ENCODE measurements at places on chromosomes 12 and 14.

GRCh38 chr14:68305738-68306137 is 486.2 kb downstream of the RAD51B start:
- no peak for DNase-seq

DNA sequence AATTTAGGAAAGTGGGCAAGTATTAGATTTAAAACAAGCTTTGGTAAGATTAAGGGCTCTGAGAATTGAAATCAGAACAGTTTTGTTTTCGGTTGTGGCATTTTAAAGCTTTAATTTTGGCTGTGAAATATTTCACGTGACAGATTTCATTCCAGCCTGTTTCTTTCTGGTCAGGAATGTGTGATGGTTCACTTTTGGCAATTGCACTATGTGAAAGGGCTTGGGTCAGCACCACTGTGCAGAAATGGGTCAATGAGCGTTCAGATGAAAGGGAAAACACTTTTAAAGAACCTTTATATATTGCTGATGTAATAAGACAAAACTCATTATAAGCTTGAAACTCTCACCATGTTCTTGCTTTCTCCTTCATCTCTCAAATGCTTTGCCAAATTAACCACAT is 17.1 kb downstream of the NUBPL start:
- no peak for DNase-seq

- peak; percentile 91 for DNase-seq
Observed at GRCh38 chr14:32073537-32074189, 3.4 kb upstream of the ARHGAP5 start.

- no peak for DNase-seq
Observed at GRCh38 chr14:102182190-102182589, 42.5 kb downstream of the WDR20 start.

- DNase-seq: no peak
Observed at GRCh38 chr12:124753228-124753591, 110.5 kb downstream of the SCARB1 start.

DNA sequence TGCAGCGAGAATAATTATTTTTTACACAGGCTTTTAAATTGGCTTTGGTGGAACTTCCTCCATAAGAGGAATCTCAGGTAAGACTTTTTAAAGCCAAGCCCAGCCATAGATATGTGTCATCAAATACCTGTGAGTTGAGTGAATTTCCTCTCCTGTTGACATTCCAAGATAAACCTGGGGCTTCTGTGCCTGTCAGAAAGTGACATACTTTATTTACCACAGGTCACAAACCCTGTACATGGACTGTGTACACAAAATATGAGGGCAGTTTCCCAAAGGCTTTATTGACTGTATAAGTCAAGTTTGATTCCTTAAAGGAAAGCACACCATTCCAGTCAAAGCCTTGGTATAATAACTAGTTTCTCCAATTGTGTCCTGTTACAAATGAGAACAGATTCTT is 25.9 kb upstream of the SRSF5 start:
- no peak for DNase-seq

- DNase-seq: peak; percentile 80
Observed at GRCh38 chr14:91396959-91397815, 20.4 kb downstream of the CCDC88C start.

DNA sequence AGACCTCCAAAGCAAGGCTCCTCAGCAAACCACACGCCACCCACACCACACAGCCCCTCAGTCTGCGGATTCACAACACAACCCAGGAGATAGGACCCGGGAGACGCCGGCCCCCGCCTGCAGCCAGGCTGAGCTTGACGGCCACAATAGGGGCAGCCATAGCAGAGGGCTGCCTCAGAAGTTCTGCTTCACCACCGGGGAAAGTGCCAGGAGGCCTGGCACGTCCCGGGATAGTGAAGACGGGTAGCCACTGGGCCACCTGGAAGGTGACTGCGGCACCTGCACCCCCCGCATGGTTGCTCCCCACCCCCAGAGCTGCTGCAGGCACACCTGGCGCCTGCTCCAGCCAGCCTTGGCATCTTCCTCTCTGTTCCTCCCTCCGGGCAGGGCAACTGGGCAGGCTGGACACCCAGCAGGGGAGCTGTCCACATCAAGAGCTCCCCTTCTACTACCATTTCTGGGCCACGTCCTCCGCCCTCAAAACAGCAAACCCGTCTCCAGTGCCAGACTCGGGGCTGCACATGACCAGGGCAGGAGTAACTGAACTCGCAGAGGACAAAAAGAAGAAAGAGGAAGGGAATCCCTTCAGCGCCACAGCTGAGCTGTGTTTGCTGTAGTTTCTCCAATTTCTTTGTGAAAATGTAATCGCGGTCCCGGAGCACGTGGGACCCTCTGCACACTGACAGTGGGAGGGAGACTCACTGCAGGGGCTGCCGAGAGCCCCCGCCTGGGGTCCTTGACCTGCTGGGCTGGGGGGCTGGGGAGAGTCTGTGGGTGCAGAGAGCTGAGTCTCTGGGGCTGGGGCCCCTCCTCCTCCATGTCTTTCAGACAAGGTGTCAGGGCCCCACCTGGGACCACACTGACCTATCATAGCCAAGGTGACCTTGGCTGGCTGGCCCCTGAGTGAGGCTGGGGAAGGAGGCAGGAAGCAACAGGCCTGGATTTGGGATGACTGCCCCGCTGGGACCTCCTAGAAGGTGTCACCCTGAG is 74.2 kb upstream of the C14orf180 start:
- DNase-seq: no peak
